RWPE2 (cell line): ENCODE measurements at places on chromosomes 6 and 20.
A peak's percentile ranks its signal among the peaks of the same experiment; 100 is the strongest.

DNA sequence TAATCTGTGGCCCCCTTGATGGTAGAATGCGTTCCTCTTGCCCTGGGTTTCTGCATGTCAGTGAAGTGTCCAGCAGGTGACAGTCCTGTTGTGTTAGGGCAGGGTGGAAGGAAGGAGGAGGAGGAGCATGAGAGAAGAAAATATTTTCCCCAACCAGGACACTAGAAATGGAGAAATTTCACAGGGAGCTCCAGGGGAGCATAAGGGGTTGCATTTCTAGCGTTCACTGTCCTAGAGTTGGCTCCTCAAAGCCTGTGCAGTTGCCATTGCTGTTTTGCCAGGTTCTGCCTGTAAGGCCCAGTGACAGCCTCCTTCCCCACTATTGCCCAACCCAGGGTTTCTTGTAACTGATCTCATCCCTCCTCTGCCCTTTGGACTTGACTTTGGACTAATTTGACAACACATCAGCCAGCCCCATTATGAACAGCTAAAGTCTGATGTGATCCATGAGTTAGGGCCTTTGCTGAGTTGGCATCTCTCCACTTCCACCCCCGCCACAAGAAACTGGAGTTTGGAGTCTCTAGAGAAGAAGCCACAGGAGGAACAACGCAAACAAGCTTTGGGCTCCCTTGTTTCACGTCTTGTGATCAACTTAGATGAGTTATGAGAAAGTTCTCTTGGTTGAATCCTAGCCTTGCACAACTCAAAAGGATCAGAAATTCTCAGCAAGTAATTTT is 14.0 kb upstream of the FAM50B start:
- no peak for DNase-seq

DNA sequence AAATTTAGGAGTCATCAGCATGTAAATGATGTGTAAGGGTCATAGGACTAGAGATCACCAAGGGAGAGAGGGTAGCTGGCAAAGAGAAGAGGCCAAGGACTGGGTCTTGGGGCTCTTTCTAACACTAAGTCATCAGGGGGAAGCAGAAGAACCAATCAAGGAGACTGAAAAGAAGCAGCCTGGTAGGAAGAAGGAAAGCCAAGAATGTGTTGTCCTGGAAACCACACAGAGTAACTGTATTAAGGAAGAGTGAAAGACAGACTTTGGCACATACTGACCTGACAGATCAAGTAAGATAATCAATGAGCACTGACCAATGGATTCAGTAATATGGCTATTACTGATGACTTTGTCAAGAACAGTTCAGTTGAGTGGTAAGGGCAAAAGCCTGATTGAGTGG is 42.3 kb upstream of the LAMA4 start:
- DNase-seq, result no peak

- peak; percentile 58 for DNase-seq
These were observed at the start of gene BLTP3A for GRCh38 chr6:34791701-34792604. Gene BLTP3A, plus strand, starts transcription at chr6:34792083. Its CDS starts 168 bp downstream, at chr6:34792251.

DNA sequence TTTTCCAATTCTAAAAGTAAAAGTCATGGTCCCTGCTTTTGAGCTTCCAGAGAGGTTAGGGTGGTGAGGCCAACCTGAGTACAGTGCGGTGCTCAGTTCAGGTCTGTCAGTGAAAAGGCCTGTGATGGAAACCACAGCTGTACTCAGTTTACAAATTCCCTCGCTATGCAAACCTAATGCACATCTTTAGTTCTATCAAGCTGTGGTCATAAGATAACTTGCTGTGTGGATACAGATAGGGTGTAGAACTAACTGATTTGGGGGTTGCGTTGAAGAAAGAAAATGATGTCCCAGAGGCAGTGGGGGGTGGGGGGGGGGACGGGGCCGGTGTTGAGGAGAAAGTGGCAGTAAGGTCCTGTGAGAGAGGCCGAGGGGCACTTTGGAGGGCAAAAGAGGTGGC is 22.8 kb upstream of the MBOAT1 start:
- DNase-seq, result no peak

DNA sequence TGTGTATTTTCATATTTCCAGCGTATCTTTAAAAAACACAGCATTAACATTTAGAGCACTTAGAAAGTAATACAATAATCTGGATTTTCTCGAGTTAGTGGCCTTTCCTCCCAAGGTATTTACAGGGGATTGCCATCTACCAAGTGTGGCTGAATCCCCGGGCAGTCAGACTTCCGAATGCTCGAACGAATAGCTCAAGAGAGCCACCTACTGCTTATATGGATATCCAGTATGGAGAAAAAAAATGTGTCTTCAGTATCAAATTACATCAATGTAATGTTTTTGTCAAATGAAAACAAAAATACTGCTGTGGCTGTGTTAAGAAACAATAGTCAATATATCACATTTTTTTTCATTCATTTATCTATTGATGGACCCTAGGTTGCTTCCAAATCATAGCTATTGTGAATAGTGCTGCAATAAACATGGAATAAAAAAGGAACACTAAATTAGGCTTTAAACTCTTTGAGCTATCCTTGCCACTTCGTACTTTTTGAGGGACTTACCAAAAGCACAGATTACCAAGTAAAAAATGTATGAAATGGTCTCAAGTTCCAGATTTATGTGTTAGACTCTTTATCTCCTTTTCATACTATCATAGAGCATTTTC is 654.5 kb upstream of the PTCHD4 start:
- DNase-seq, result no peak

DNA sequence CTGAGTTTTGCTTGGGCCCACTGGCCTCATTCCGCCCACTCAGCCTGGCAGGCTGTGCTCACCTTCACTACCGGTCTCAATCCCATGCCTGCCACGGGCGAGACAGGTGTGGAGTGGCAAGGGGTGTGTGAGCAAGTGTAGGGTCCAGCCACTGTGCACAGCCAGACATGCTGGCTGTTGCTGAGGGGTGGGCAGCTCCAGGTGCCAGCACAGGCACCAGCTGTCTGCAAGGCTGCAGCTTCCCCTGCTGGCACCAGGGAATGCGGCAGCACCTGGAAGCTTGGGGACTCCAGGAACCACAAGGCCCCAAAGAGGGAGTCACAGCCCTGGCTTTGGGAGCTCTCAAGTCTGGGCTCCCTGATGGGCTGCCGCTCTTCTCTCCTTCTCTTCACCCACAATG is 372.7 kb downstream of the CBLN4 start:
- DNase-seq, result no peak

- DNase-seq, result no peak
These were observed 329.0 kb downstream of the ESR1 start for GRCh38 chr6:152136449-152136825.

GRCh38 chr6:2753110-2753489 is 2.4 kb upstream of the MYLK4 start:
- DNase-seq, result no peak

DNA sequence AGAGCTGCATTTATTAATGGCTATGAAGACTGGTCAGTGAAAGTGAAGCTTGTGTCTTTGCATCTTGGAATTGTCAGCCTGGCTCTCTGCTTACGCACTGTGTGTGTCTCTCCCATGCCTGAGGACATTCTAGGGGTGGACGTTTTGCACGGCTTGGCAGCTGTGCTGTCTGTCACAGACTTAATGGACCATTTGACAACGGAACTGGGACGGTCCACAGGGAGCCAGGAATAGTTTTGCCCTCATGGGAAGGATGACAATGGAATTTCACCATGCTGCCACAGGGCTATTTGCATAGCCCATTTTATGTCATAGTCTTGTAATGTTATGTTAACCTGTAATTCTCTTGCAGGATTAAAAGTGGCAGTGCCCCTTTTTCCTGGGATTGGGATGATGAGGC is 44.7 kb downstream of the OR2B6 start:
- DNase-seq, result no peak

DNA sequence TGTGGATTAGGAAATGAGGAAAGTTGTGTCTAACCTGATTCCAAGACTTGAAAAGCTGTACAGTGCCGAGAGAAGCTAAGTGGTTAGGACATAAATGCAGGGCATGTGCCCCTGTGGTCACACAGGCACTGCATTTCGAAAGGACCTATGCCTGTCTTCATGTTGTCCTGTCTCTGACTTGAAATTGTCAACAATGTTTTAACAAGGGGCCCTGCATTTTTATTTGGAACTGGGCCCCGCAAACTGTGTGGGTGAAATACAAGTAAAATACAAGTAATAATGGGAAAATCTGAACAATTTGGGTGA is 38.8 kb downstream of the MRS2 start:
- DNase-seq, result no peak

- no peak for DNase-seq
These were observed 37.0 kb downstream of the AKAP7 start for GRCh38 chr6:131172222-131172621.

DNA sequence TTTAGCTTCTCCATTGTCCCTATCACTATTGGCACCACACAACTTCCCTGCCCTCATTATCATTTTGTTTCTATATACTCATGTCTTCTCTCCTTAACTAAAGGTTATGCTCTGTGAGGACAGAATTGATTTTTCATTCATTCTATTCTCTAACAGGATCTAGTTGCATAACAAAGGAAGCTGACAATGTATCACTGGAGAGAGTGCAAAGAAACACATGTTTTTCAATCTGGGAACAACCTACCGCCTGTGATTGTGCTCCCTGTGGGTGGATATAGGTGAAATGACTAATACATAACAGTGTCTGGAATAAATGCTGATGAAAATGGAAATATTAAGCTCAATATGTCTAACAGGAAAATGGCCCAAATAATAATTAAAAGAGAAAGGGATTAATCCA is 56.6 kb downstream of the COL12A1 start:
- DNase-seq, result no peak

DNA sequence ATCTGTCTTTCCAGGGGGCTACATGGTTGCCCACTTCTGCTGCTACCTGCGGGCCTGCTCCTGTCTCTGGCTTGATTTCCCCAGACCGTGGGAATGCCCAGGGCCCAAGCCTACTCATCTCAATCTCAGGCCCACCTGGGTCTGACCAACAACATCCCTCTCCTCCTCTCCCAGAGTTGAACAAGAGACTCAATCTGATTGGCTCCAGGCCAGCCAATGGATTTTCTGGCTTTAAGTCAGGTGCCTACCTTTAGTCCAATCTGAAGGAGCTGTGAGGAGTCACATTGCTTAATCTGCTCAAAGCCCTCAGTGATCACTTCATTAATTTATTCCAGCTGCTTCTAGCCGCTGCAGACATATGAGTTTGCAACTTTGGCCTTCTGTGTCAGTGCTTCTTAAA is 162.4 kb upstream of the KCNG1 start:
- DNase-seq, result peak; percentile 60

- DNase-seq, result no peak
These were observed 314.0 kb upstream of the JAG1 start for GRCh38 chr20:10987651-10988383.

GRCh38 chr6:94478133-94479005 is 1059.0 kb upstream of the EPHA7 start:
- no peak for DNase-seq
